CD4-positive, alpha-beta T cell treated with Interleukin-15 for 1 hour (primary cell): ENCODE measurements at places on chromosomes 5 and 9.

DNA sequence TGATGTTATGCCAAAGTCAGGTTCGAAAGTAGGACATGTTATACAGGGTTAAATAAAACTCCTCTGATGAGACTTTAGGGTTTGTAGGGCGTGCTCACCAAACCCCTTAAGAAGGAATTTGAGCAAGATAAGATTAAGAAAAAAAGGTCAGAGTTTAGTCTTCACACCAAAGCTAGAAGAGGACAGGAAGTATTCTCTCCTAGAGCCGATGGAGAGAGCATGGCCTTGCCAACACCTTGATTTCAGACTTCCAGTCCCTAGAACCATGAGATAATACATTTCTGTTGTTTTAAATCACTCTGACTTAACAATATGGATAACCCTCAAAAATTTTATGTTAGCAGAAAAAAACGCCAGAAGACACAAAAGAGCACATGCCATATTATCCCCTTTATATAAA, 16.3 kb upstream of the PLCXD3 start:
- no peak for DNase-seq

DNA sequence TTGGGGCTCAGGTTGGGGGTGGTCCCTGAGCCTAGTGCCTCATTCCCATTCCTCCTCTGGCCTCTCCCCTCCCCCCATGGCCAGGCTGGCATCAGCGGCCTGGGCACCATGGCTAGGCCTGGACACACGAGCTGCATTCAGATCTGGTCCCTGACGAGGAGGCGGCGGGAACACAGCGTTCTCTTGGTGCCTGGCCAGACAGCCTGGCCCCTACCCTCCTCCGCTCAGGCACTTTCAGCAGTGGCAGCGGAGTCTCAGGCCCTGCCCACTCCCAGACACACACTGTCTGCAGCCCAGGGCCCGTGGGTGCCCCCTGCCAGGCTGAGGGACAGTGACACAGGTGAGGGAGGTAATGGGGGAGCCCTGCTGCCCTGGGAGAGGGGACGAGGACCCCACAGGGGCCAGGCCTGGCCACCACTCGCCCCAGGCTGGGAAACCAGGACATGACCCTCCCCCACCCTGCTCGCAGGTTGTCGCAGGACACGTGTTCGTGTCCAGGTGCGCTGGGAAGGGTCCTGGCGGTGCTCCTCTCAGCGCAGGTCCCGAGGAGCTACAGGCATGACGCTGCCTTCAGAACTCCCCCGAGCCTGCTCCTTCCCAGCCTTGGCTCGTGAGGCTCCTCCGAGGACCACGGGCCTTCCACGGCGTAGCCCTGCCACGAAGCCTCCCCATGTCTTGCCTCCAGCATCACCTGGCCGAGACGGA, 19.9 kb upstream of the UBAC1 start:
- no peak for DNase-seq

DNA sequence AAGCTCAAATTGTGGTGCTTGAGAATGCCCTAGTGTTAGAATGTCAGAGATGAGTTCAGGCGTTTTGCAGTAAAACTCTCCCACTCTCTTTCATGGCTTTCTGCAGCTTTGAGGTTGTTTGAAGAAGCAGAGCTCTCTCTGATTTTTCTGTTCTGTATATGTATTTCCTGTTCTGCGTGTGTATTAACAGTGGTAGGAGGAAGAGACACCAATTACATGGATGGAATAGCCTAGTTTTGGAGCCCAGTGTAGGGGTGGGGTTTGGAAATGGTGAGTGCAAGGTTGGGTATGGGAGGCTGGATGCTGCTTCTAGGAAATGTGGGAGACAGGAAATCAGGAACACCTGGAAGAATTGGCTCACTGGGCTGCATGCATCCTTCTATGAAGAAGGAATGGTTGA, 12.4 kb downstream of the LARP1 start:
- DNase-seq: no peak

- no peak for DNase-seq
Observed at GRCh38 chr5:178496214-178496613, 94.0 kb downstream of the COL23A1 start.

- no peak for DNase-seq
Observed at GRCh38 chr9:74557571-74557970, 60.4 kb downstream of the RORB start.

DNA sequence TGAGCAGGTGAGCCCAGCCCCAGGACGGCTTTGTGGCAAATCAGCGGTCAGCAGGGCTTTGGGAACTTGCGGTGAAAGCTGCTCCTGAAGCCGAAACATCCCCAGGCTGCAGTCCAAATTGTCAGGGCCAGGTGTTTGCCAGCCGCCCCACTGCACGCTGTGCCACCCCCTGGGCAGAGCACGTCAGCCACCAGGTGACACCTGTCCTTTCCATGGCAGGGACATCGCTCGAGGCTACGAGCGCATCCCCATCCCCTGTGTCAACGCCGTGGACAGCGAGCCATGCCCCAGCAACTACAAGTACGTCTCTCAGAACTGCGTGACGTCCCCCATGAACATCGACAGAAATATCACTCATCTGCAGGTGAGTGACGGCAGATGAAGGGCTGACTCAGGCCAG, 64.4 kb upstream of the CACNA1B start:
- DNase-seq: no peak
